Thoracic aorta endothelial cell (primary cell): ENCODE measurements at places on chromosomes 2 and 18. TPM values are rescaled to one million over a fixed set of nuclear protein-coding genes. Genes with fewer than 3 reads are reported as not detected.

ABHD3 gene
- 11.1 and 11.4 TPM in 2 replicates for total RNA-seq

COL5A2 gene
- total RNA-seq: 81.4 and 156 TPM in 2 replicates

PAIP2B gene
- total RNA-seq: 0.53 and 1.2 TPM in 2 replicates

POTEI gene
- 0.07 and 0.66 TPM in 2 replicates for total RNA-seq

CFC1 gene
- total RNA-seq: not detected in 2 replicates

GCG gene
- not detected in 2 replicates for total RNA-seq

TBR1 gene
- total RNA-seq: under 0.01 TPM in 2 replicates

LYPD6 gene
- total RNA-seq: 2.9 and 5.4 TPM in 2 replicates

HRH4 gene
- under 0.01 TPM in 1 of 2 replicates, not detected in the other for total RNA-seq

B3GNT2 gene
- total RNA-seq: 38.8 and 44.7 TPM in 2 replicates

CHRNA1 gene
- 0.07 and 1.2 TPM in 2 replicates for total RNA-seq

KLHL41 gene
- 0.29 and 0.40 TPM in 2 replicates for total RNA-seq

WNT10A gene
- 0.07 TPM in 1 of 2 replicates, not detected in the other for total RNA-seq

TRIM43 gene
- 0.07 TPM in 1 of 2 replicates, not detected in the other for total RNA-seq

C2orf66 gene
- 0.22 and 0.40 TPM in 2 replicates for total RNA-seq

REG1A gene
- not detected in 2 replicates for total RNA-seq

XDH gene
- total RNA-seq: under 0.01 TPM in 2 replicates

C2orf78 gene
- not detected in 2 replicates for total RNA-seq

FABP1 gene
- not detected in 2 replicates for total RNA-seq

ITPRIPL1 gene
- 1.6 and 3.7 TPM in 2 replicates for total RNA-seq

AGXT gene
- total RNA-seq: not detected in 2 replicates

SERPINB2 gene
- total RNA-seq: 28.1 and 37.5 TPM in 2 replicates

M1AP gene
- not detected in 2 replicates for total RNA-seq

IL36G gene
- not detected in 2 replicates for total RNA-seq

KIAA2012 gene
- not detected in 2 replicates for total RNA-seq

SPDYA gene
- 1.5 and 2.7 TPM in 2 replicates for total RNA-seq
